CD8-positive, alpha-beta T cell (primary cell): ENCODE measurements at places on chromosomes 4 and X. TPM values are rescaled to one million over a fixed set of nuclear protein-coding genes. Genes with fewer than 3 reads are reported as not detected.

GRCh38 chrX:119755981-119756533 lies 2.3 kb upstream of the SOWAHD start:
- DNase-seq, result peak; percentile 30

MSANTD1 gene
- 0.39 TPM for total RNA-seq

DNA sequence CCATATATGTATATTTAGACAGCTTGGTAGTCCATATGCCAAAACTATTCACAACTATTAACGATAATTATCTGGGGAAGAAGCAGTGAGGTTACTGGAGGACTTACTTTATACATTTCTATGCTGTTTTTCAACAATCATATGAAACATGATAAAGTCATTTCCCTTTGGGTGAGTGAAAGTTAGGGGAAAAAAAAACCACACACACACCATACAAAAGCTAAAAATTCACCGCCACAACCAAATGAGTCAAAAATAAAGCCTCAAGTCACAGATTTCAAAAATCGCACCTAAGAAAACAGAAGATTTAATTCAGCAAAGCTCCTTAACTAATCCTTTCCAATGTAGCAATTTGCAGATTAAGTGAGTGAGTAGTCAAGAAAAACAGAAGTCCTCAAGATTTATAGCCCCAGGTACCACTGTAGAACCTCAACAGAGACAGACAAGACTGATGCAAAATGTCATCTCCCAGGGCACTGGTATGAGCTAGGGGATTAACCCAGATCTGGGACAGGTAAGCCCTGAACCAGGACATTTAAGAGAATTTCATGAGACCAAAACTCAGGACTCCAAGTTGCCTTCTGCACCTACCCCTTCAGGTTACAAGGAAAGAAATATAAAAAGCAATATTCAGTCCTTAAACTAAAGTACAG lies 35.1 kb downstream of the SYTL4 start:
- DNase-seq, result no peak

CLTRN gene
- total RNA-seq, result 0.22 TPM

- DNase-seq, result no peak
Observed at GRCh38 chr4:173518425-173519102, 11.5 kb downstream of the HAND2 start.

ADH1B gene
- total RNA-seq, result not detected

- no peak for DNase-seq
Observed at GRCh38 chrX:47145395-47146120, 537 bp downstream of the RBM10 start.

GRCh38 chr4:145034727-145035211 lies 63.2 kb downstream of the ANAPC10 start:
- no peak for DNase-seq

GRCh38 chr4:43112139-43112538 lies 219.6 kb downstream of the GRXCR1 start:
- no peak for DNase-seq

NR3C2 gene
- 29.6 TPM for total RNA-seq

DNA sequence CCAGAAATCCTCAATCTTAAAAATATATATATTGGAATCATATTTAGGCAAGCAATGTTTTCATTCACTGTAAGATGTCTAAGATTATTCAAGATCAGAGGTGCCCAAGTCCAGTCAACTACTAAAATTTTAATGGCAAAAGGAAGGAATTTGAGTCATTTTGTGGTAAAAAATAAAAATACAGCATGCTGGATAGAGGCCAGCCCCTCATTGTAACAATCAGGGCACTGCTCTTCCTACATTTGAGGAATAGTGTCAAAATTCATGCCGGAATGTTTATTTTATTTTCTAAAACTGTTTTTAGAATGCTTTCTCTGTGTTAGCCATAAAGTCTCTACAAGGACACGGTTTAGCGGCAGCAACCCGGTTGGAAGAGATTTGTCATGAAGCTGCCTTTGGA lies 49.9 kb upstream of the SRD5A3 start:
- DNase-seq, result no peak

- no peak for DNase-seq
Observed at GRCh38 chr4:182809417-182810102, 107.6 kb downstream of the DCTD start.

PCDH7 gene
- total RNA-seq, result not detected

SPON2 gene
- total RNA-seq, result 26.4 TPM

MGAT4D gene
- not detected for total RNA-seq

GRCh38 chr4:139333046-139333445 lies 30.8 kb upstream of the NDUFC1 start:
- no peak for DNase-seq

DNA sequence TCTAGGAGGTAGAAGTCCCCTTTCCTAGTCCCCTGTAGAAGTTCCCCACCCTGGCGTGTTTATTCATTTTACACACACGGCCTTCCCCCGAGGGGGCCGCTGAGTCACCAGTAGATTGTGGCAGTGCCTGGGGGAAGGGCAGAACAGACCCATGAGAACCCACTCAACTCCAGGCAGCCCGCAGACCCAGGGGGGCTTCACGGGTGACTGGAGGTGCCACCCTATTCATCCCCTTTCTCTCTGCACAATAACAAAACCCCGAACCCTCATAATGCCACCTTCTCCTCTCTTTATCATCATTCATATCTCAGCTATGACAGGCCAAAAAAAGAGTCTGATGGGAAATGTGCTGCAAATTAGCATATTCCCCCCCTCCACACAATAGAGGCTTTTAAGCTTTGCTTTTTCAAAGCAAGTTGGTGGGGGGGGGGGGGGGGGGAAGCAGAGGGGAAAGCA lies 20.4 kb upstream of the GPM6B start:
- DNase-seq, result no peak

DNA sequence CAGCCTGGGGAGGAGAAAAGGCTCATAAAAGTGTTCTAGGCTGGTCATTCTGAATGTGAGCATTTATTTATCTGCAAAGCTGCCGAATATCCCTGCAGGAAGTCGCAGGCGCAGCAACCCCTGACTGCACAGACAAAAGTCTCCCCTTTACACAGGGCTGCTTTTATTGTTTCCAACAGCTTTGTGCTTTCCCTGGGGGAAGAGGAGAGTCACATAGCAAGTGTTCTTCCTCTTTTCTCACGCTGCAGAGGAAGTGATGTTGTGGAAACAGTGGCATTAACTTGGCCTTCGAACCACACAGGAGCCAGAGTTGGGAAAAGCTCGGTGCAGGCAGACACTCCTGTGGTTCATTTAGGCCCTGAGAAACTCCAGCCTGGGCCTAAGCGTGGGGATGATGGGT lies 81.5 kb upstream of the BCOR start:
- no peak for DNase-seq

F9 gene
- total RNA-seq, result not detected

GRCh38 chr4:184126800-184127199 lies 90.9 kb downstream of the ENPP6 start:
- DNase-seq, result no peak

DNA sequence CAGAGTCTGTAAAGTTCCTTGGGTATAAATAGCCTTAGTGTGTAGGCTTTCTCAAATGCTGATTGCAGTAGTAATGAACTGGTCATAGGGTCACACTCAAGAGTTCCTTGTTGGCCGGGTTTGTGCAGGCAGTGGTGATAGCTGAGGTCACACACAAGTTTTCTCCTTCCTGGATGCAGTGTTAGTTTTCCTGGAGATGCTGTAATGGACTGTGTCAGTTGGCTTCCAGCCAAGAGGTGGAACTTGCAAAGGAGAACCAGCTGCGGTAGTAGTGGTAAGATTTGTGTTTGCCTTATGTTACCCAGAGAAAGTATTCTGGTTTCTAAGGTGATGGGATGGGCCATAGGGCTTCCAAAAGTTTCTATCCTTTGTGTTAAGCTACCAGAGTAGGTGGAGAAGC lies 409.8 kb upstream of the FRG1 start:
- DNase-seq, result no peak

SGMS2 gene
- not detected for total RNA-seq

DNA sequence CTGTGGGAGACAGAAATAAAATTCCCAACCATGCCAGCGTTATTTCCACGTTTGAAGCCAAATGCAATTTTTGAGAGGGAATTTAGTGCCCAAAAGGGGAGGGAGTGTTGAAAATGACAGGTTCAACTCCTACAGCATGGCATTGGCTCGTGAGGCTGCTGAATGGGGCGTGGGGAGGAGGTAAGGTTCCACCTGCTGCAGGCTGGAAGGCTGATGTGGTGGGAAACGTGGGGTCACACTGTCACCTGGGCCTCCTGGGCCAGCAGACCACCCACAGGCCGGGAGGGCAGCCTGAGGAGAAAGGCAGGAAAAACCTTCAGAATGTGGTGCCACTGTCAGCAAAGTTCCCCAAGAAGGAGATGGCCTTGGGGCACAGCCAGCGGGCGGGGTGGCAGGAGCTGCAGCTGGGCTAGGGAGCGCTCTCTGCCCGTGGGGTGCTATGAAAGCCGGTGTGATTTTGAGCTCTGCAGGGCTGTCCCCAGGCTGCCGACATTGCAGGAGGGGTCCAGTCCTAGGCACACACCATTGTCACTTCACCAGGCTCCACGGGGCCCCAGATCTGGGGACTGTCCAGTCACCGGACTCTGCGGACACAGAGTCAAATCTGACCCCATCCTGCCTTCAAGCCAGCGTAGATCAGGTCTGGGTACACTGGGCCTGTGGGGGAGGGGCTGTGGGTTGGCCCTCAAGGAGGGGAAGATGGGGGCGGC lies 19.6 kb downstream of the MSANTD1 start:
- no peak for DNase-seq

DNA sequence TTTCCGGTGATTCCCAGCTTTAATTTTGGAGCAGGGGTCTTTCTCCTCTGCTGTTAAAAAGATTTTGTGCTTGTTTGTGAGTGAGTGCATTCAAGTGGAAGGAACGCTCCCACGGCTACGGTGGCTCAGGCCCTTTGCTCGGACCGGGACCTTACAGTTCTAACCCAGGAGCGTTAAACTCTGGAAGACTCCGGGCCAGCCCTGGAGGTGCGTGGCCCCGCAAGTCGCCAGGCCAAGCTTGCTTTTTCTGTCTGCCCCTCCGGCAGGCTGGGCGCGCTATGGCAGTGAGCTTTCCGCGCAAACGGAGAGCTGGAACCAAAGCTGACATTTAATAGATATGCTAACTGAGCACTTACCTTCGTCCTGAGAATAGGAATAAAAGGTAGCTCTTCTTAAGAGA lies 18.3 kb upstream of the PITX2 start:
- no peak for DNase-seq

DNA sequence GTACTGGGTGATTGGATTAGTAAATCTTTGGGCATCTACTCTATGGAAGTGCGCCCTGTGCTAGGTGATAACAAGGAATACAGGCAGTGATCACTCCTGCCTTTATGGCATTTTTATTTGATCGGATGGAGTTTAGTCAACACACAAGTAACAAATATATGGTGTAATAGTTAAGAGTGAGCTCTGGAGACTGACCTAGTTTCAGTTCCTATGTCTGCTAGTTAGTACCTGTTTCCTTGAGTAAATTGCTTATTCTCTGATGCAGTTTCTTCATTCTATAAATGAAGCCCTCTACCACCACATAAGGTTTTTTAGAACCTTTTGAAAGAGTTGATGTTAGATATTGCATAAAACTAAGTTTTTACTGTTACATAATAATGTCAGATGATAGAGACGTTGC lies 134.6 kb downstream of the KDM6A start:
- no peak for DNase-seq

- DNase-seq, result no peak
Observed at GRCh38 chr4:108611365-108611764, 9.0 kb upstream of the RPL34 start.

- DNase-seq, result no peak
Observed at GRCh38 chrX:38351346-38351745, 1.1 kb upstream of the OTC start.

GRCh38 chrX:133375615-133376340 lies 39.5 kb downstream of the GPC4 start:
- no peak for DNase-seq

GRCh38 chrX:15856222-15856587 lies 1.6 kb upstream of the AP1S2 start:
- DNase-seq, result no peak

DNA sequence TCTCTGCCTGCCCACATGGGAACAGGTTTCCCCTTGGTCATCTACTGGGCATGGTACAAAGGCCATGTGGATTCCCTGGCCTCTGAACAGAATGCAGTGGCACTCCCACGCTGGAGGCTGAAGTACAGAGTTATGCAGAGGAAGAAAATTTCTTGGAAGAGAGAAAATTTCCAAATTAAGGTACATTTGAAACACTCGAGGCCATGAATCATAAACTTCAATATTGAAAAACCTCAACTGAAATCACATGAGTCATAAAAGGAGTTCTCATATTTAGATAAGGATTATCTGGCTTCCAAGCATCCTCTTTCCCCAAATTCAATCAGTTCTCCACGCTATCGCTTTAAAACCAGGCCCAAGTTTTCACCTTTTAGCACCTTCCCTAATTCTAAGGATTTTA lies 28.1 kb upstream of the TXK start:
- no peak for DNase-seq

PABPC1L2A gene
- not detected for total RNA-seq

DDX60 gene
- total RNA-seq, result 10.1 TPM

- DNase-seq, result peak; percentile 44
Observed at GRCh38 chr4:7649741-7650531, 215.2 kb upstream of the PSAPL1 start.

GRCh38 chr4:77007358-77008230 lies 58.0 kb downstream of the SEPTIN11 start:
- no peak for DNase-seq

DNA sequence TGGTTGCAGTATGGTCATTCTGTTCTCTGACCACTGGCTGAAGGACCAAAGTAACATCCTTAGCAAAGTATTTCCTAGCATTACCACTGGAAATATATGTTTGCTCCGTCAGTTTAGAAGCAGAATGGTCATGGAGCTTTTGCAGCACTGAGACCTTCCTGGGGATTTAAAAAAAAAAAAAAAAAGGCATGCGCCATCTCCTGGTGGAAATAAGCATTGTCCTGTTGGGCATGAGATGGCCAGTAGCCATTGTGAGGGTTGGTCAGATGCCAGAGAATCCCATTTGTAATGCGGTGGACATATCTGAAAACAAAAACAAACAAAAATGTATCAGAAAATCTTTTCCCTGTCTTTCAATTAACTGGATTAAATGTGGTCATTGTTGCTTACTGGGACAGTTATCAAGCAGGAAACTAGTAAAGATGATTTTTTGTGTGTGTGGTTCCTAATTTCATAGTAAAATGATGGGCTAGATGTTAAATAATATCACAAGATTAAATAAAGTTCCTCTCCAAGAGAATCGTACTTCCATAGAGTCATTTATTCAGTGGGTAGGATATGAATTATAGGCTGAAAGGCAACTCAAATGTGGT lies 139.6 kb downstream of the SOWAHB start:
- DNase-seq, result peak; percentile 17

DNA sequence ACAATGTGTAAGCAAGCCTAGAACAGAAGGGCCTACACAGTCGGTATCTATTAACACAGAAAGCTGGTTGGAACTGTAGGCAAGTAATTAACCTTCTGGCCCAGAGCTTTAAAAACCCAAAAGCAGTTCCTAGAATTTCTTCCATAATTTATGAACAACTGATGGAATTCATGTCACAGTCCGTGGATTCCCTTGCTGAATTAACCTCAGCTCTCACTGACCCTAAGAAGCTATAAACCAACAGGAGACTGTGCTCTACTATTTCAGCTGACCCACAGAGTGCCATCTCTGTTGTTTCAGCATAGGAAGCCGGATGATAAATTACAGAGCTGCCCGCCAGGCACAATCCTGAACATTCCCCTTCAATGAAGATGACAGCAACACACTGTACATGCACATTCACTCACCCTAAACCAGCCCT lies 157.3 kb downstream of the PRDM5 start:
- DNase-seq, result no peak

GRCh38 chrX:28599957-28600356 lies 12.7 kb downstream of the IL1RAPL1 start:
- DNase-seq, result no peak

MTMR8 gene
- total RNA-seq, result 2.5 TPM

AKAP14 gene
- total RNA-seq, result not detected

APLN gene
- not detected for total RNA-seq

APBB2 gene
- 0.33 TPM for total RNA-seq
